ENCODE measurements at places on chromosomes 4 and X.

GRCh38 chr4:127558489-127559407, 74.0 kb upstream of the INTU start:
- DNase-seq: no peak

- DNase-seq: no peak
Measured at GRCh38 chr4:139988863-139989765, 164.9 kb downstream of the MAML3 start.

DNA sequence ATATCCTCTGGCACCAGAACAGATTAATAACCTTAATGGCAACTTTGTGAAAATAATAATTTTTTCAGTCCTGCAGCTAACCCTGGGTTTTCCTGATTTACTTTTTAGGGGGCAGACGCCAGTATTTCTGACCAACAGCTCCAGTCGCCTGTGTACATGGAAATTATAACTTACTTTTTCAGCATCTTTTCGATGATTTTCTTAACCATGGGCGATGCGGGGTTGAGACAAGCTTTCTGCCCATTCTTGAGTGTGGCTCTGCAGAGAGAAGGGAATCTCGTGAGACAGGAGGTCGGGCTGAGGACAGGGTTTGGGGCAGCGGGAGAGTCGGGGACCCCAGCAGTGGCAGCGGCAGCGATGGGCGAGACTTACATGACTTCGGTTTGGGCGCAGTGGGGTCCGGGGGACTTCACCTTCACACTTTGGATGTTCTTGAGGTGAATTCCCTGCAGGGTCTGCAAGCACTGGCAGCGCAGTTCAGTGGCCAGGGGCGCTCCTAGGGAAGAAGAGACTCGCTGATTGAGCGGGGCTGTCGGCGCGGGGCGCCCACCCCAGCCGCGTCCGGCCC, 484 bp downstream of the CXCL2 start:
- DNase-seq: no peak

GRCh38 chrX:54452920-54453319, 12.7 kb downstream of the TSR2 start:
- no peak for DNase-seq

- no peak for DNase-seq
Measured at GRCh38 chr4:17511509-17511949, 361 bp downstream of the QDPR start.
